AG08396 (cell line): ENCODE measurements at places on chromosomes 11 and 22.

DNA sequence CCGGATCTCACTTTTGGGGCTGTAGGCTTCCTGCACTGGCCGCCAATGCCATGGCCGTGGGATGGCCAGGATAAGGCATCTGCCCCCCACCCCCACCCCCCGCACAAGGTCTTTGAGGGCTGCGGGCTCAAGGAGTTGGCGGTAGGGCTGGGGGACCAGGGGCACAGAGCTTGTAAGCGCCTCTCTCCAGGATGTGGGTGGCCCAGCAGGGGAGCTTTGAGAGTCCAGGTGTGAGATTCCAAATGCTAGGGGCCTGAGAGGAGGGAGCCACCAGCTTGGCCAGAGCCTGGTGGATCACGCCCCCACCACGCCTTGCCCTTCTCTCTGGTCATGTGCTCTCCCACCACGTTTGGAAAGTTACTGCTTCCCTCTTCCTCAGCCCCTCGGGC is 5.0 kb downstream of the CD81 start:
- no peak for DNase-seq

DNA sequence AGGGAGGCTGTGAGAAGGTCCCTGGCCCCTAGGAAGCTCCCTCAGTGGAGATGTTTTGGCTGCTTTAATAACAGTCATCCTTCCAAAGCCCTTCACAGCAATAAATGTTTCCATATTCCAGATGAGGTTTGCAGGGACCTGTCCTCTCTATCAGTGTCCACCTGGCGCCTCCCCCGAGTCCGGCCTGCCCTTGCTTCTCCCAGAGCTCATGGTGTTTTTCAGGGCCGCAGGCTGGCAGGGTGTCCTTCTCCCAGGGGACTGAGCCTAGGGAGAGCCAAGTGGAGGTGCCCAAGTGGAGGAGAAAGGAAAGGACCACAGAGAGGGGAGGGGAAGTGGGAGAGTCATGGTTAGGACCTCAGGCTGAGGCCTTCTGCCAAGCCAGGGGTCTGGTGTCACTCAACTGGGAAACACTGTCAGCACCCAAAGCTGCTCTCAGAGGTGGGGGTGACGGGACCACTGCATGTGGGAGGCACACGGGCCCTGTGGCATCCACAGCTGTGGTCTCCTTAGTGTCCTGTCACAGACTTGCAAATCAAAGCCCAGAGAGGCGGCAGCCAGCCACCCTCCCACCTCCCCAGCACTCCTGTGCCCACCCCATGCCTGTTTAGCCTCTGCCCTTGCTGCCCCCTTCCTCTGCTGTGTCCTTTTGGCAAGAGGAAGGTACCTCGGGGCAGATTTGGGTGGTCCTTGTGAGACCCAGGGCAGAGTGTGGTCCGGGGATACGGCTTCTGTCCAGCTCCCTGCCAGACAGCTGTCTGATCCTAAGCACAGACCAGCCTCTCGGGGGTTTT is 6.4 kb downstream of the DERL3 start:
- DNase-seq: no peak

GRCh38 chr22:26357813-26358212 is 71.2 kb upstream of the ASPHD2 start:
- DNase-seq: no peak

DNA sequence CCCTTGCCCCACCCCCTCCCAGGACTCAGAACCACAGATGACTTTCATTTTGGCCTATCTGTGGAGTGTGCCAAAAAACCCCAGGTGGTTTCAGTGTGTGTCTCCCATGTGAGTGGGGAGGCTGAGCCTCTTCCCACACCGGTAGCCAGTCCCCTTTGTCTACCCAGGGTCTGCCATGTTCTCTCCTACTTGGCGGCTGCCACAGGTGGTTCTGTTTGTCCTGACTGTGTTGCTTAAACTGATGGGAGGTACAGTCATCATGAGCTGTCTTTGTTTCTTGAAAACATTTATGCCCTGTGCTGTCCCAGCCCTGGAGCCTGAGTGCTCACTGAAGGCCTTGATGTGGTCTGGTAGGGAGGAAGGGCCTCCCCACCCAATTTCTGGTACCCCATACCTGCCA is 39.7 kb upstream of the SUSD2 start:
- DNase-seq: peak; percentile 53

DNA sequence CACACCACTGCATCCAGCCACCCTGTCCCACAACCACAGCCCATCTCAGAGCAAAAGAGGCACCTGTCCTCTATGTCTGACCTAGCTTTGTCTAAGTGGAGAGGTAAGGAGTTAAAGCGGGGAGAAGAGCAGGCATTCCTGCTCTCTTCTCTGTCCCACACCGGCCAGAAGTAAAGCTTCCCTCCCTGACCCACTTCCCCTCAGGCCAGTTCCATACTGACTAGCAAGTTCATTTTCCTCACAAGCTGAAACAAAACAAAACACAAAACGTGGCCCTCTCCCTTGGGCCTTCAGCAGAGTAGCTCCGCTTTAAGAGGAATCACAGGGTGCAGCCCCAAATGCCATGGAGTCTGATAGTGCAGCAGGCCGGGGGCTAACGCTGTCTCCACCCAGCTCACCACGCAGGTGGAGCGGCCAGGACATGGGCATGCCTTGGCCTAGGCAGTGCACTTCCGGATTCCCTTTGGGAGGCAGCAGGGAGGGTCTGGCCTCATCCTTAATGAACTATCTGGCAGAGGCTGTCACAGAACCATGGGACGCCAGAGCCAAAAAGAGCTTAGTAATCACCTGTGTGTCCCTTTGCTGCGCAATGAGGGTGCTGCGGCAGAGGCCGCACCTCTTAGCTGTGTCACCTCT is 34.0 kb downstream of the FLI1 start:
- DNase-seq: no peak

- no peak for DNase-seq
Observed at GRCh38 chr11:123233280-123233974, 38.4 kb upstream of the CLMP start.

- DNase-seq: peak; percentile 44
Observed at GRCh38 chr11:103529181-103529684, 420.0 kb downstream of the DYNC2H1 start.
